Karpas-422 (cell line): ENCODE measurements at places on chromosomes 3 and 15.

DNA sequence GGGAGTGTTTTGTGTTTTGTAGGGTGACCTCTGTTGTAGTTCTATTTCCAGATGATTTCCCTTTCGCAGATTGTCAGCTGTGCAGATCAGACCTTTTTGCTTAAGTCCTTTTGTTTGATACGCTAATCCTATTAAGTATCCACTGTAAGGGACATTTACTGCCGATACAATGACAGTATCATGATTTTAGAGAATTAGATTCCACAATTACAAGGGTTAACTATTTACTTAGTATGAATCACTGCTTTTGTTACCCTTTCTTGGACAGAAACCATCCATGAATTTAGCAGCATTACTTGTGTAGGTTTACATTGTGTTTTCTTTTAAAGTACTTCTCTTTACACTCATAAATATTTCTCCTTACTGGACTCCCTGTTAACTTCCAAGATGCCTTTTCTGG lies 31.4 kb downstream of the ZNF662 start:
- H3K27ac ChIP-seq, result no peak overlapping the region
- no peaks in the 10 kb centered on the region for H3K36me3 ChIP-seq
- no peaks in the 10 kb centered on the region for H3K27me3 ChIP-seq

DNA sequence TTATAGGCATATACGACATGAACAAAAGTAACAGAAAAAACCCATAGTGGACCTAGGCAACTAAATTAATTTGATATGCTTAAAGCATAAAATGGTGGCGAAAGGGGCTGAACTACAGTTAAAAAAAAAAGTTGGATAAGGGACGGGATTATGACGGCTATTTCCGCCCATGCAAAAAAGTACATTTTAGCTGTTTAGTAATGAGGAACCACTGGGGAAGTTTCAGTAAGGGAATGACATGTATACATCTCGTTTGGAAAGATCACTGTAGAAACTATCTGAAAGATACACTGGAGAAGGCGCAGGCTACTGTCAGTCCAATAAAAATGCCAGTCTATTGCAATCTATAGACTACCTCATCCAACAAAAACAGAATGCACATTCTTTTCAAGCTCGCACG lies 65.6 kb downstream of the ZNF148 start:
- H3K4me3 ChIP-seq, result no peak overlapping the region
- H3K27ac ChIP-seq, result no peak overlapping the region
- DNase-seq, result no peak
- no peaks in the 10 kb centered on the region for H3K4me1 ChIP-seq
- H3K36me3 ChIP-seq, result peaks cover 62% of the 10 kb centered on the region

- no peak for DNase-seq
- no peak overlapping the region for H3K4me3 ChIP-seq
- no peak overlapping the region for H3K27ac ChIP-seq
- no peaks in the 10 kb centered on the region for H3K4me1 ChIP-seq
- no peaks in the 10 kb centered on the region for H3K27me3 ChIP-seq
These were observed 66.1 kb upstream of the CHMP2B start for GRCh38 chr3:87161013-87161412.

GRCh38 chr3:4688411-4688810 lies 195.3 kb downstream of the ITPR1 start:
- DNase-seq, result no peak
- no peaks in the 10 kb centered on the region for H3K36me3 ChIP-seq
- H3K27me3 ChIP-seq, result no peaks in the 10 kb centered on the region
- H3K4me1 ChIP-seq, result no peaks in the 10 kb centered on the region

- no peak overlapping the region for H3K27ac ChIP-seq
- DNase-seq, result no peak
- H3K36me3 ChIP-seq, result no peaks in the 10 kb centered on the region
- H3K4me3 ChIP-seq, result no peak overlapping the region
- no peaks in the 10 kb centered on the region for H3K27me3 ChIP-seq
- H3K4me1 ChIP-seq, result no peaks in the 10 kb centered on the region
These were observed 15.3 kb upstream of the COLQ start for GRCh38 chr3:15536856-15537255.

GRCh38 chr15:98196371-98196770 lies 235.9 kb downstream of the ARRDC4 start:
- no peak overlapping the region for H3K4me3 ChIP-seq
- no peak for DNase-seq
- H3K27ac ChIP-seq, result no peak overlapping the region
- H3K4me1 ChIP-seq, result no peaks in the 10 kb centered on the region
- no peaks in the 10 kb centered on the region for H3K36me3 ChIP-seq

DNA sequence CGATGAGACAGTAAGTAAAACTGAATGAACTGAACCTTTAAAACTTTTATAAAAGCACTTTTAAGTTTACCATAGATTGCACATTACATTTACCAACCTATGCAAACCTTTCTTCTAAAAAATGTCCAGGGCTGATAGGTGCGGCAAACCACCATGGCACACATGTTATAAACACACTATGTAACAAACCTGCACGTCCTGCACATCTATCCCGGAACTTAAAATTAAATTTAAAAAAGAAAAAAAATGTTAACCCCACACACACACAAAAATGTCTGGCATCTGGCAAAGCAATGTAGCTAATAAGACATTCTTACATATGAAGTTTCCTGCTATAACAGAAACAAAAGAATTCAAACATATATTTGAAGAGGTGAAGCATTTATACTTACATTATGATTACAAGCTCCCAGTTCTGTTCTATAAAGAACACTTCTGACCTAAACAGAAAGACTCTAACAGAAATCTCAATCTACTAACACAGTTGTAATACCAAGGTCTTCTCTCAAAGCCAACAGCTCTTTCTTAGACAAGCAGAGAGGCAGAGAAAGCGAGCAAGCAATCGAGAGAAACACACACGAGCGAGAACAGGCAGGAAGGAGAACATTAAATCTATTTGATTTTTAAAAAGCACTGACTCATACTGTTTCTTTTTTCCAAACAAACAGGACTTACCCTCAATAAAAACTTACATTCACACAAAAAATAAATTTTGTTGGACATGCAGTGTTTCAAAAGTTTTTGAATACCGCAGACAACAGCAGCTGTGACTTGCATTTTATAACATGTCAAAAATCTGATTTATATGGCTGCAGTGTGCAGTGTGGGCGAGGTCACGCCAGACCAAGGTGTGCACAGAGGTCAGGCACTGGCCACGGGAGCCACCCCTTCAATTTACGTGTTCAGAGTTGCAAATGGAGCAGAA lies at the start of gene NRG4:
TSS of gene NRG4 (minus strand) at position 798 of the 925 bp plus-strand sequence. CDS start 1,194 bp downstream, outside the sequence.
- no peaks in the 10 kb centered on the region for H3K4me1 ChIP-seq
- H3K27ac ChIP-seq, result no peak within 1 kb of the TSS
- no peaks in the 10 kb centered on the region for H3K36me3 ChIP-seq
- H3K27me3 ChIP-seq, result no peaks in the 10 kb centered on the region
- H3K4me3 ChIP-seq, result no peak within 1 kb of the TSS

GRCh38 chr3:124032311-124032880 lies 40.5 kb upstream of the ROPN1 start:
- no peak overlapping the region for H3K27ac ChIP-seq
- H3K4me1 ChIP-seq, result no peaks in the 10 kb centered on the region
- no peaks in the 10 kb centered on the region for H3K36me3 ChIP-seq
- no peak overlapping the region for H3K4me3 ChIP-seq
- H3K27me3 ChIP-seq, result no peaks in the 10 kb centered on the region

GRCh38 chr3:19348941-19349564 lies 200.7 kb downstream of the KCNH8 start:
- peak; percentile 75 for DNase-seq
- H3K27me3 ChIP-seq, result no peaks in the 10 kb centered on the region
- no peak overlapping the region for H3K27ac ChIP-seq
- peaks cover 11% of the 10 kb centered on the region for H3K4me1 ChIP-seq
- no peaks in the 10 kb centered on the region for H3K36me3 ChIP-seq
- H3K4me3 ChIP-seq, result no peak overlapping the region

- H3K27ac ChIP-seq, result no peak overlapping the region
- no peaks in the 10 kb centered on the region for H3K4me1 ChIP-seq
- H3K36me3 ChIP-seq, result no peaks in the 10 kb centered on the region
- no peak overlapping the region for H3K4me3 ChIP-seq
- H3K27me3 ChIP-seq, result no peaks in the 10 kb centered on the region
- DNase-seq, result peak; percentile 90
These were observed 26.9 kb upstream of the LINGO1 start for GRCh38 chr15:77659350-77660321.

DNA sequence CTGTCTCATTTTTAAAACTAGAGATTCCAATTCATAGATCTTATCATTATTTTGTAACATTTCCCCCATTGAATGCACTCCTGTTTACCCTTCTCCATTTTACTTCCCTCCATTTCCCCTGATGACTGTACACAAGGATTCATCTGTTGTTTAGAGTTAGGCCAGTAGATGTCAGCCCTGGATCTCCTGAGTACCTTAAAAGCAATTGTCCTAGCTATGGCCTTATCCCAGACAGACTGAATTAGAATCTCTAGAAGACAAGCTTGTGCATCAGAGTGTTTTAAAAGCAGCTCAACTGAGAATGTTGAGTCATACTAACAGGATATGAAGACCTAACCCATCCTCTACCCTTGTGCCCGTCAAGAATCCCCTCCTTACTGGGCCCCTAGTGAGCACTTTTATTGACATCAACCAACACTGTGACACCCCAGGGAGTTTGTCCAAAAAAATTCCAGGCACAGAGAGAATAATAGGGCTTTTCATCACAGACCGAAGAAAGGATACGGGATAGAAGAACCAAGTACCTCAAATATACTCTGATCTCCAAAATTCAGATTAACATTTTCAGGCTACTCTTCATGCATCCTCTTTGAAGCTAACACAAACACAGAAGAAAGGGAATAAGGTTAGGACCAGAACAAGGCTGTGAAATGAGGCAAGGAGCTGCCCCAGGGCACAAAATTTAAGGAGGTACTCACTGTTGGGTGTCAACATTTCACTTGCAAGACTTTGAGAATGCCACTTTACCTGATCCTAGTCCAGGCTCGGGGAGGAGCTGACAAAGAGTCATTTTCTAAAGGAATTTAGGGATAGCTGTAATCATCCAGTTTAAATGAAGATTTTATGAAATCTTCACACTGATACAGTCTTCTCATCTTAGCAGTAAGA lies 17.1 kb downstream of the ZBED2 start:
- DNase-seq, result peak; percentile 64
- no peaks in the 10 kb centered on the region for H3K27me3 ChIP-seq
- no peaks in the 10 kb centered on the region for H3K36me3 ChIP-seq
- H3K27ac ChIP-seq, result no peak overlapping the region

GRCh38 chr3:58292866-58293265 lies 13.2 kb upstream of the RPP14 start:
- no peak overlapping the region for H3K27ac ChIP-seq
- H3K4me1 ChIP-seq, result no peaks in the 10 kb centered on the region; the same call in 1 of the 2 replicates
- DNase-seq, result peak; percentile 6
- peaks cover 4% of the 10 kb centered on the region; the same call in 1 of the 2 replicates for H3K36me3 ChIP-seq
- no peaks in the 10 kb centered on the region for H3K27me3 ChIP-seq

- H3K36me3 ChIP-seq, result no peaks in the 10 kb centered on the region
- H3K4me3 ChIP-seq, result no peak overlapping the region
- peak; percentile 68 for DNase-seq
- H3K27me3 ChIP-seq, result no peaks in the 10 kb centered on the region
- peaks cover 4% of the 10 kb centered on the region; the same call in 1 of the 2 replicates for H3K4me1 ChIP-seq
These were observed 200.8 kb upstream of the GOLGA6L4 start for GRCh38 chr15:84034578-84035398.

GRCh38 chr3:167151636-167152035 lies 228.5 kb downstream of the ZBBX start:
- H3K27ac ChIP-seq, result no peak overlapping the region
- H3K27me3 ChIP-seq, result no peaks in the 10 kb centered on the region
- H3K4me1 ChIP-seq, result no peaks in the 10 kb centered on the region
- H3K4me3 ChIP-seq, result no peak overlapping the region
- no peak for DNase-seq

GRCh38 chr3:17384567-17385296 lies 357.7 kb downstream of the TBC1D5 start:
- no peak for DNase-seq
- H3K27ac ChIP-seq, result no peak overlapping the region
- H3K36me3 ChIP-seq, result no peaks in the 10 kb centered on the region
- no peaks in the 10 kb centered on the region for H3K27me3 ChIP-seq
- peaks cover 10% of the 10 kb centered on the region for H3K4me1 ChIP-seq

DNA sequence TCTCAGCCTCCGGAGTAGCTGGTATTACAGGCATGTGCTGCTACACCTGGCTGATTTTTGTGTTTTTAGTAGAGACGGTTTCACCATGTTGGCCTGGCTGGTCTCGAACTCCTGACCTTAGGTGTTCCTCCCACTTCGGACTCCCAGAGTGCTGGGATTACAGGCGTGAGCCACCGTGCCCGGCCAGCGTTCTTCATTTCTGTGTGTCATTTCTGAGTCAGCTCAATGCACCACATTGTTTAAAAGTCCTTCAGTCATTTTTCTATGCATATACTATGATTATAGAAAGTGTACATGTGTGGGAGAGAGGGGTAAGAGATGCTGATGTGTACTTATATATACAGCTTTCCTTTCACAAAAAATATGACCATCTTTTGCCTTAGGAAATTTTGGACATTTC lies 2.1 kb downstream of the QTRT2 start:
- peak overlapping the region; percentile 91 for H3K4me3 ChIP-seq
- no peak for DNase-seq
- no peak overlapping the region for H3K27ac ChIP-seq
- H3K36me3 ChIP-seq, result peaks cover 11% of the 10 kb centered on the region; the same call in 1 of the 2 replicates

DNA sequence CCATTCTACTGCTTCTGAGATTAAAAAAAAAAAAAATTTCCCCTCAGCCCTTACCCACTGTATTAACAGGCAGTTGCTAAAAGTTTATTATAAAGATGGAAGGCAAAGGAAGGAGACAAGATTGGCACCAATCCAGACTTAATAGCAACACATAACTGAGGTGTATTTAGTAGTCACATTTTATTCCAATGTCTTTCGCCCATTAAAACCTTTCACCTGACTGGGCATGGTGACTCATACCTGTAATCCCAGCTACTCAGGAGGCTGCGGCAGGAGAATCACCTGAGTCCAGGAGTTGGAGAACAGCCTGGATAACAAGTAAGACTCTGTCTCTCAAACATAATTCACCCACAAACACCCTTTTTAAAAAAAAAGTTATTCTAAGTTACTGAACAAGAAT lies 4.4 kb downstream of the ACAP2 start:
- H3K27ac ChIP-seq, result no peak overlapping the region
- no peak for DNase-seq
- peaks cover 11% of the 10 kb centered on the region for H3K36me3 ChIP-seq
- peaks cover 48% of the 10 kb centered on the region for H3K4me1 ChIP-seq
- H3K27me3 ChIP-seq, result no peaks in the 10 kb centered on the region

DNA sequence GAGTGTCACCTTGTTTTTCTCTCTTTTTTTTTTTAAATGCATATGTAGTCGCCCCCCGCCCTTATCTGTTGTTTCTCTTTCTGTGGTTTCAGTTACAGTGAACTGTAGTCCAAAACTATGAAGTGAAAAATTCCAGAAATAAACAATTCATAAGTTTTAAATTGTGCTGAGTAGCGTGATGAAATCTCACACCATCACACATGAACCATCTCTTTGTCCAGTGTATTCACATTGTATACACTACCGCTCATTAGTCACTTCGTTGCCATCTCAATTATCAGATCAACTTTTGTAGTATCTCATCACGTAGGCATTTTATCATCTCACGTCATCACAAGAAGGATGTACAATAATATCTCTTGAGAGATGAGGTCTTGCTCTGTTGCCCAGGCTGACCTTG lies 62.5 kb upstream of the MLF1 start:
- H3K36me3 ChIP-seq, result 0 out of 2 replicates have a peak, but pooled peaks cover 5% of the 10 kb centered on the region
- no peaks in the 10 kb centered on the region for H3K4me1 ChIP-seq
- H3K4me3 ChIP-seq, result no peak overlapping the region
- DNase-seq, result no peak
